Astrocyte of the hippocampus (primary cell): ENCODE measurements at places on chromosomes 12 and 14.

DNA sequence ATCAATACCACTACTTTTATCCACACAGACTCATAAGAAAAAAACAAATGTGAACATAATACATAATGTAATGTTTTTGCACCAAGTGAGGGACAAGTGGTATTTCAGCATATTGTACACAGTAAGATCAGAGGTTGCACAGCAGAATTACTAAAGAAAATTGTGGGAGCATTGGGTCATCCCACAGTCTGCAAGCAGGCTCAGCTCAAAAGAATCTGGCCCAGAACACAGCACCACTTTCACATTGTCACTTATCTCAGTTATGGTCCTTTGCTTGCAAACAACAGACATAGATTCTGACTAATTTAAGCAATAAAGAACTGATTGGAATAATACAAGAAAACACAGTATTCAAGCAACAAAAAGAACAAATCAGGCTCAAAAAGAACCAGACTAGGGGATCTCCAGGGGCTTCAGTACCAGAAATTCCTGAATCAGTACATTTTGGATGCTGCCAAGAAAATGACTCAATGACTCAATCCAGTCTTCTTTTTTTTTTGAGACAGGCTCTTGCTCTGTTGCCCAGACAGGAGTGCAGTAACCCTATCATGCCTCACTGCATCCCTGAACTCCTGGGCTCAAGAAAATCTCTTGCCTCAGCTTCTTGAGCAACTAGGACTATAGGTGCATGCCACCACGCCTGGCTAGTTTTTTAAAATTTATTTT lies 42.9 kb upstream of the EEA1 start:
- DNase-seq, result peak; percentile 78

DNA sequence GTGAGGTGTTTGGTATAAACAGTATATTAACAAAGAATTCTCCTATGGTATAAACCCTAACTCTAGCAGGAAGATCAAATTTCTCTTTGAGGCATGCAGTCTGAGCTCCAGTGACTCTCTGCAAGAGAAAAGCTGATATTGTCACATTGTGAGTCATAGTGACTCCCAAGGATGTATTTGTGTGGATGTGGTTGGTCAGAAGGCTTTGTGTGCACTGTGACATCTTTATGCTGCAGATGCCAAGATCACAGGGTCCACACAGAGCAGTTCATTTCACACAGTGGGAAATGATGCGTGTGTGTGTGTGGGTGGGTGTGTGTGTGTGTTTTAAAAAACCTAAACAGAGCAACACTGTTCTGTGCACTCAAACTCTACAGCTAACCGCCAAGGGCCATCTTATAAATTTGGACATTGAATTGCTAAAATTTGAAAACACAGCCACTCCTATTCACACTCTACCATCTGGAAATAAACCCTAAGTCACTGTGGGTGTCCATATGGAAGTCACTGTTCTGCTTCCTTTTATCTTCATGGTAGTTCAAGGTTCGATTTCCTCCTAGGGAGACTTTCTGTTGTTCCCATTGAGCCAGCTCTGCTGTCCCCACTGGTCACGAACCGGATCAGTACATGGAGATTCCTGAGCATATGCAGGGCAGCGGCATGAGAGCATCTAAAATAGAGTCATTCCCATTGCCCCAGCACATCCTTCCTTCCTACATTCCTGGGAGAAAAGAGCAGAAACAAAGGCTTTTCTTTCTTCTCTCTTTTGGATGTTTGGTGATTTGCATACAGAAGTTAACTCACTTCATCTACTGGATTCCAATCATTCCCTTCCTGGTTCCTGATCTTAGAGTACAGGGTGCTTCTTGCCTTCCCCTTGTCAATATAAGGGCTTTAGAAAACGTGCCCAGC lies 727.6 kb downstream of the DIO2 start:
- DNase-seq, result peak; percentile 67

GRCh38 chr14:52080808-52081755 lies 12.2 kb upstream of the NID2 start:
- DNase-seq, result peak; percentile 88

DNA sequence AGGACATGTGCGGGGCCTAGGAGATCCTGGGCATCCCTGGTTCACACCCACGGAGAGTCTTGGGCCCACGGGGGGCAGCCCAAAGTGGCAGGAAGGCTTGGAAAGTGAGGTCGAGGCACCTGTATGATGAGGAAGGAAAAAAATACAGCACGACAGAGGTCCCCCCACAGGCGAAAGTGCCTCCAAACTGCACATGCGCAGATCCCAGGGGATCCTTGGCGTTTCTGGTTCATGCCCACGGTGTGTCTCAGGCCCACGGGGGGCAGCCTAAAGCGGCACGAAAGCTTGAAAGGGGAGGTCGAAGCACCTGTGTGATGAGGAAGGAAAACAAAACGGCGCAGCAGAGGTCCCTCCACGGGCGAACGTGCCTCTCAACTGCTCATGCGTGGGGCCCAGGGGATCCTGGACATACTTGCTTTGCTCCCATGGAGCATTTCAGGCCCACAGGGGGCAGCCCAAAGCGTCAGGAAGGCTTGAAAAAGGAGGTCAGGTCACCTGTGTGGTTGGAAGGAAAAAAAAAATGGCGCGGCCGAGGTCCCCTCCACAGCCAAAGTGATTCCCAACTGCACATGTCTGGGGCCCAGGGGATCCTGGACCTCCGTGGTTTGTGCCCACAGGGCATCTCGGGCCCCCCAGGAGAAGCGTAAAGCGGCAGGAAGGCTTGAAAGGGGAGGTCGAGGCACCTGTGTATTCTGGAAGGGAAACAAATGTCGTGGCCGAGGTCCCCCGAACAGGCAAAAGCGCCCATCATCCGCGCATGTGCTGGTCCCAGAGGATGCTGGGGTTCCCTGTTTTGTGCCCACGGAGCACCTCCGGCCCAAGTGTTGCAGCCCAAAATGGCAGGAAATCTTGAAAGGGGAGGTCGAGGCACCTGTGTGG lies 582.6 kb downstream of the ALG10 start:
- DNase-seq, result no peak

- peak; percentile 12 for DNase-seq
These were observed 30.9 kb downstream of the GRIN2B start for GRCh38 chr12:13950502-13950901.
